ENCODE measurements at places on chromosomes 7 and 10.

GRCh38 chr7:154503962-154504550 is 451.9 kb downstream of the DPP6 start:
- peak; percentile 5 for DNase-seq

- no peak for DNase-seq
Observed at GRCh38 chr10:18158773-18159265, 18.6 kb downstream of the CACNB2 start.

GRCh38 chr10:33101392-33101787 is 143.4 kb upstream of the ITGB1 start:
- no peak for DNase-seq

DNA sequence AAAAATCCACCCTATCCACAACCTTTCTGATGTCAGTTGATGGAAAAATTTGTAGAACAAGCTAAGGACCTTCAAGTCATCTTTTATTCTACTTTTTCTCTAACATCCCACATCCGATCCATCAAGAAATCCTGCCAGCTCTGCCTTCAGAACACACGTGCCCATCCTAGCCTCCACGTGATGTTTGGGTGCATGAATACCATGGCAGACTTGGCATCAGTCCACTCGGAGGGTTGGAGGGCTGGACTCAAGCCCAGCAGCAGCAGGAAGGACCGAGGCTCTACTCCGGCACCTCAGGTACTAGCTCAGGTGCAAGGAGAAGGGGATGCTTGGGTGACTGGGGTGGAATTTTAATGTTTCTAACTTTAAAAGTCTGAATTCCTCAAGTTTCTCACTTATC is 428.6 kb downstream of the DPP6 start:
- DNase-seq, result no peak

DNA sequence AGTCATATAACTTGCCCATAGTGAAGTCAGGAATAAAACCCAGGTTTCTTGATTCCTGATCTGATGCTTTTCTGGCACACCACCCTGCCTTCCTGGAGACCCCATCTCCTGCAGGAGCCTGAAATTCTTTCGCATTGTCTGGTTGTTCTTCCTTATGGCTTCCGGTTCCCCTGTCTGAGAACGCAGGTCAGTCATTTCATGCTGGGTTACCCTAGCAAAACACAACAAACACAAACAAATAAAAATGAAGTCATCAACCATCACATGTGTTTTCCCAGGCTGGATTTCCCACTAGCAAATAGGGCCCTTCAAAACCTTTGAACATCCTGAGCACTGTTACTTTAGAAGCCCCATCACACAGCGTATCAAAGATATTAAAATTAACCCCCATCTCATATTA is 569.6 kb downstream of the LRMDA start:
- no peak for DNase-seq

- DNase-seq, result no peak
Observed at GRCh38 chr10:63324495-63324854, 141.3 kb downstream of the JMJD1C start.

- no peak for DNase-seq
Observed at GRCh38 chr7:25287291-25287690, 59.0 kb upstream of the NPVF start.

GRCh38 chr10:28111712-28112111 is 112.8 kb upstream of the ODAD2 start:
- DNase-seq, result no peak

- DNase-seq, result no peak
Observed at GRCh38 chr7:155585951-155586350, 39.6 kb upstream of the CNPY1 start.

GRCh38 chr10:109939315-109939961 is 16.1 kb upstream of the XPNPEP1 start:
- no peak for DNase-seq

- DNase-seq, result no peak
Observed at GRCh38 chr7:134736381-134736780, 43.1 kb upstream of the CALD1 start.

GRCh38 chr7:148661471-148661870 is 37.2 kb upstream of the CUL1 start:
- DNase-seq, result no peak

DNA sequence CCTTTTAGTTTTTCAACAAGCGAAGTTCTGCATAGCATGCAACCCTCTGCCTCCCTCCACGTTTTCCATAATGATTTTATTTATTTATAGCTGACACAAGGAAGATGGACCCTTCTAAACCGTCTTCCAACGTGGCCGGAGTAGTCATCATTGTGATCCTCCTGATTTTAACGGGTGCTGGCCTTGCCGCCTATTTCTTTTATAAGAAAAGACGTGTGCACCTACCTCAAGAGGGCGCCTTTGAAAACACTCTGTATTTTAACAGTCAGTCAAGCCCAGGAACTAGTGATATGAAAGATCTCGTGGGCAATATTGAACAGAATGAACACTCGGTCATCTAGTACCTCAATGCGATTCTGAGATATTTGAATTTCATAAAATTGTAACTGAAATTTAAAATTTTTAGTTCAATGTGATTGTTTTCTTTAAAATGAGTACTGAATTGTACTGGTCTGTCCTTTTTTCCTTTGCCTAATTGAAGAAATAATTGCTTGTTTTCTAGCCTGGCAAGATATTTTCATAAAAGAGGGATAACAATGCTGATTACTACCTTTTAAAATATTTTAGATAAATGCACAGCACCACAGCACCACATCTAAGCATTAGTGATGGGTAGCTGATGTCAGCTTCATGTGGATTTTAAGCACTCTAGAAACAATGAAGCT is 41.5 kb upstream of the SLC39A12 start:
- DNase-seq, result no peak

DNA sequence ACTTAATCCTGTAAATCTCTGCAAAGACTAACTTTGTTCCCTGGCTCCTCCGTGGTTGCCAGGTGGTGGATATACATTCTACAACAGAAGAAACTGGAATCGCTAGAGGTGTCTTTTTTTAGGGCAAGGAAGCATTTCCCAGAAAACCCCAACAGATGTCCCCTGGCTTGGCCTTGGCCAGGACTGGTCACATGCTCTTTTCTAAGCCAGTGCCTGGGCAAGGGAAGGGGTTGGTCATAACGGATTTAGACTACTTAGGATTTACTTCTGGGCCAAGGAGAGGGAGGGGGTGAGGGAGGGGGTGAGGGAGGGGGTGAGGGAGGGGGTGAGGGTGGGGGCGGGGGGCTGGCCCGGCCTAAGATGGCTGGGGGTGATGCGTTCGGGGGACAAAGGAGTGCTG is 105.7 kb downstream of the SNX10 start:
- no peak for DNase-seq

DNA sequence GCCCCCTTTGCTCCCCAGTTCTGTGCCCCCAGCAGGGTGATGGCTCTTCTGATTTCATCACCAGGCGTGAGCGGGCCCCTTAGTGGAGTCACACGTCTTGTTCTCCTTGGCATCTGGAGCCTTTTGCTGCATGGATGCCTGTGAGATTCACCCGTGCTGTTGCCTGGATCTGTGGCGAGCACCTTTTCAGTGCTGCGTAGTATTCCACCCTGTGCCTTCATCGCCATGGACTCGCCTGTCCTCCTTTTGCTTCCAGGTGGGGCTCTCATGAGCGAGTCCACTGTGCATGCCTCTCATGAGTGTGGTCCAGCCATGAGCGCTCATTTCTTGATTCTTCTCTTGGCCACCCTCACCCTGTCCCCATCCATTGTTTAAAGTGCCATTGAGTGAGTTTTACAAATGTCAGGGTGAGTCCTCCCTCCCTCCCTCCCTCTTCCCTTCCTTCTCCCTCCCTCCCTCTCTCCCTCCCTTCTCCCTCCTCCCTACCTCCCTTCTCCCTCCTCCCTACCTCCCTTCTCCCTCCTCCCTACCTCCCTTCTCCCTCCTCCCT is 44.0 kb downstream of the UNCX start:
- no peak for DNase-seq

- DNase-seq, result no peak
Observed at GRCh38 chr10:10878963-10879362, 138.7 kb upstream of the CELF2 start.

- DNase-seq, result no peak
Observed at GRCh38 chr10:34351161-34351560, 463.9 kb downstream of the PARD3 start.

- DNase-seq, result no peak
Observed at GRCh38 chr10:38025283-38025682, 14.8 kb downstream of the ZNF33A start.

DNA sequence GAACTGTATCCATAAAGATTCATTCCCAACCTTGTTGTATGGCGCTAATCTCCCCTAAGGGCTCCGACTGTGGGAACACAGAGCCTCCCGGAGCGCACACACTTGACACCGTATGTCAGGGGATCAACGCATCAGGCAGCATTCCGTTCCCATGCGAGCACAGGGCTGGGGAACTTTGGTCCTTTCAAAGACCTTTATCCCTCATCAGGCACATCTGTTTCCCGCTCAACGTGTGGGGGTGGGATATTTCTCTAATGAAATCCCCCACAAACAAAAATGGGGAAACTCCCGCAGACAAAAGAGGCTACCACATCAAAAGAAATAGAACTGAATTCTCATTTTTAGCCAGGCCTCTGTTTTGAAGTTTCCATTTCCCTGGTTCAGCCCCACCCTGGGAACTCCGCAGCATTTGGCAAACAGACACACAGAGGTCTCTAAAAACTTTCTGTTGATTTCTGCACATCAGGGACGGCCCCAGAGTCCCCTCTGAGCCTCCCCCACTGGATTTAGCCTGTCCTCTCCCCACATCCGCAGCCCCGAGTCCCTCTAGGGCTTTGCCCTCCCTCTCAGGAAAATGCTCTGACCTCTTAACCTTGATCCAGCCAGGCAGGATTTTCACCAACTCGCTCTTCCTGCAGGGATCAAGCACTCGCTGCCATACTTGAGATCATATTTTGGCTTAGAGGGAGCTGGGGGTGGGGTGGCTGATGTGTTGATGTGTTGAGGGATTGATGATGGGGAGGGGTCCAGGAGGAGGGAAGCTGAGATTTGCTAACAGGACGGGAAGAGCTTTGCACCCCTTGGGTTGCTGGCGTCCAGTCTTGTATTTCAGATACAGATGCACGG is 6.6 kb downstream of the CPA5 start:
- no peak for DNase-seq

GRCh38 chr7:124130-124949 is 68.0 kb upstream of the FAM20C start:
- no peak for DNase-seq

- no peak for DNase-seq
Observed at GRCh38 chr7:129780974-129781927, 169.7 kb downstream of the NRF1 start.

GRCh38 chr10:100043344-100043743 is 33.6 kb upstream of the DNMBP start:
- DNase-seq, result no peak

DNA sequence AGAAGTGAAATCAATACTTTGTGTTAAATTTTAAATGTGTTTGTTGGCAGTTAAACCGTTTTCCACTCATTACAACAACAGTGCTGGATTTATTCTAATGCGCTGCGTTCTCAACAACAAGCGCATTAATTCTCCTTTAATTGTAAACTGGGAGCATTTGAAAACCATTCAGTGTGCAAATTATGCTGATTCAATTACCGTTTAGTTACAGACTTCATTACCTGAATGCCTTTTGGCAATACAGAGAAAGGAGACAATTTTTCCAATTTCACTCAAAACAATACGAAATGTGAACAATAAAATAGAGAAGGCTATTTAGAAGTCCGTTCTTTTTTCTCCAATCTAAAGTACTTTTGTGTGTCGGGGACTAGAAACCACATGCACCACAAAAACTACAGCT is 4.2 kb downstream of the NXPH1 start:
- no peak for DNase-seq

DNA sequence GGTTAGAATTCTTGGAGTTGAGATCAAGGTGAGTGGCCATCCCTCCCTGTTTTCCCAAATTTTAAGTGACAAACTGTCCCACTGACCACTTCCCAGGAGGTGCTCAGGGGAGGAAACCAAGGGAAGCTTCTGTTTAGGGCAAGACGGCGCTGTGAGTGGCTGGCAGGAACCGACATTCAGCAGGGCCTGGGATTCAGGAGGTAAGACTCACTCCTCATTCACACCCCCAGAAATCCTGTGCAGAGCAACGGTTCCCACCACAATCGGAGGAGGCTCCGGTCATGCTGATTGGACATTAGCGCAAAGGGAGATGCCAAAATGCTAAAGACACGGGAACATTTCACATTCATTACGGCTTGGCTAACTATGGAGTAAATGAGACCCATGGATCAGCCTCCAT is 200.9 kb downstream of the GRID1 start:
- no peak for DNase-seq

GRCh38 chr7:88546808-88547207 is 212.7 kb upstream of the ZNF804B start:
- DNase-seq, result no peak

DNA sequence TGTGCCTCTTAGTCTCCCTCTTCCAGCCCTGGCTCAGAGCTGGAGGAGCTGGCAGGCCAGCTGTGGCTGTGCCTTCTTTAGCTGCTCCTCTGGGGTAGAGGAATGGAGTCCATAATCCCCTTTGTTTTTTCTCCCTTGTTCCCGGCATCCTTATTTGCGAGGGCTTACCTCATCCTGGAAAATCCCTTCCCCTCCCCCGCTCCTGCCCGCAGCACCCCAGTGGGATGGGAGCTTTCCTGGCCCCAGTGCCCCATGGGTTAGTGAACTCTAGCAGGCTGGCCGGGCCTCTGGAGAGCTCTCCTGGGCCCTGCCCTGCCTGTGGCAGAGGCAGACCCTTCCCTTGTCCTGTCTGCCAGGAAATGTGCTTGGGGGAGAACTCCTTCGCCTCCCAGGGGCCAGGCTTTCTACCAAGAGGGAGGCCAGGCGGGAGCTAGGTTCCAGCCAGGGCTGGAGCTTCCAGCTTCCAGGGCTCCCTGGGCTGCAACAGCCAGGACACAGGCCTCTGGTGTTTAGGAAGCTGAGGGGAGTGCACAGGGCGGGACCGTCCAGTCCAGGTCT is 16.5 kb upstream of the TRIM8 start:
- no peak for DNase-seq

- DNase-seq, result no peak
Observed at GRCh38 chr7:87426160-87426559, 49.3 kb downstream of the ABCB4 start.

DNA sequence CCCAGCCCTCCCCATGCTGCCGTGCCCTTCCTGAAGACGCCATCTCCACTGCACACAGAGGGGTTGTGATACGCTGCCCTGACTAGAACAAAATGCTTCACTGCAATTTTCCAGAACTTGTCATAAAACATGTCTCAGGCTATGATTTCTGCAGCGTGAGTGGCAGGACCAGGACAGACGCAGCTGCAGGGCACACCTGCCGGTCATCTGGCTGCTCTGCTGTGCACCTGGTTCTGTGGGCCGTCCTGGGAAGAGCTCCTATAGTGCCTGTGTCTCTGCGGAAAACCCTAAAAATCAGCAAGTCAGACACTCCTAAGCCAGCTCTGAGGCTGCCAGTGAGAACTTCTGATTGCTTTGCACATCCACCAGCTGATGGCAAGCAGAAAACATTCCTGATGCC is 39.7 kb upstream of the DIP2C start:
- no peak for DNase-seq

- no peak for DNase-seq
Observed at GRCh38 chr7:155996718-155997280, 184.5 kb upstream of the SHH start.

GRCh38 chr10:23742807-23743206 is 303.9 kb downstream of the OTUD1 start:
- DNase-seq, result no peak

GRCh38 chr10:133196936-133197758 is 32.9 kb upstream of the UTF1 start:
- no peak for DNase-seq

GRCh38 chr7:42852531-42852930 is 59.3 kb downstream of the C7orf25 start:
- DNase-seq, result no peak

- no peak for DNase-seq
Observed at GRCh38 chr10:71520042-71520441, 123.3 kb downstream of the CDH23 start.

All from stimulated activated naive CD4-positive, alpha-beta T cell (primary cell).